ENCODE measurements at places on chromosomes 7 and 10. TPM values are rescaled to one million over a fixed set of nuclear protein-coding genes. Genes with fewer than 3 reads are reported as not detected.

The PDK4 gene
- total RNA-seq = not detected

The TEX36 gene
- not detected for total RNA-seq

The AGR2 gene
- total RNA-seq = 1.0 TPM

The MACC1 gene
- total RNA-seq = 3.0 TPM

The KIF11 gene
- 2.7 TPM for total RNA-seq

The KNDC1 gene
- 1.2 TPM for total RNA-seq

The COL1A2 gene
- total RNA-seq = 13.7 TPM
